ENCODE measurements at places on chromosomes 7 and 10.
A peak's percentile ranks its signal among the peaks of the same experiment; 100 is the strongest.

DNA sequence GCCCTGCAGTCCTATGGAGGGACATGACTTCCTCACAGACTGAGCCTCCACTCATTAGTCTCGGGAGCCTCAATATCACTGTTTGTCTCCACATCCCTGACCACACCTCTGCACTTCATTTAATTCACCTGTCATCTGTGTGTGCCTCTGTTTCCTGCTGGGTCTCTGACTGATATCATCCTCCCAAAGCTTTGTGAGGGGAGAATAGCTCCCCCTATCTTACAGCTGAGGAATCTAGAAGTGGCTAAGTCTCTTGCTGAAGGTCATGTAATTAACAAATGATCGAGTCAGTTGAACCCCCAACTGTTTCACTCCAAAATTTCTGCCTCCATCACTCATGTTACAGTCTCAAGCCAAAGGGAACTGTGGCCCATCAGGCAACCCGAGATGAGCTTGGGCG, 5.5 kb upstream of the CPXM2 start:
- DNase-seq: no peak

GRCh38 chr7:73832806-73833205, 2.0 kb downstream of the CLDN4 start:
- DNase-seq: no peak

- peak; percentile 5 for DNase-seq
Observed at GRCh38 chr10:60704471-60704870, 73.8 kb upstream of the CDK1 start.

DNA sequence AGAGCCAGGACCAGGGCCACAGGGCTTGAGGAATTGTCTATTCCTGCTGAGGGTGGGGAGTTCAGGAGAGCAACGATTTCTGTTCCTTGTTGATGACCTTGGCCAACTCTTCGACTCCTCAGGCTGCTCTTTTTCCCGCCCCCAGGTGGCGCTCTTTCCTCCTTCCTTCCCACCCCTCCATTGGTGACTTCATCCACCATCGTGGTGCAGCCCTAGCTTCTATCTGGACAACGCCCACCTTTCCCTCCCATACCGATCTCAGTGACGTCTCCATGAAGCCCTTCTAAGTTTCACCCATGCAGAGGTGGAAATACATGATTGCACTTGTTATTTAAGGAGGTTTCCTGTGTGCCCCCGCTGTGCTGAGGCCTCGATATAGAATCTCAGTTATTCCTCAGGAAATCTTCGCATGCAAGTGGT, 22.1 kb upstream of the CARD11 start:
- peak; percentile 33 for DNase-seq

GRCh38 chr7:2403718-2404648, 572 bp downstream of the CHST12 start:
- DNase-seq: no peak

GRCh38 chr10:80356989-80357850, 639 bp downstream of the DYDC2 start:
- DNase-seq: peak; percentile 25

DNA sequence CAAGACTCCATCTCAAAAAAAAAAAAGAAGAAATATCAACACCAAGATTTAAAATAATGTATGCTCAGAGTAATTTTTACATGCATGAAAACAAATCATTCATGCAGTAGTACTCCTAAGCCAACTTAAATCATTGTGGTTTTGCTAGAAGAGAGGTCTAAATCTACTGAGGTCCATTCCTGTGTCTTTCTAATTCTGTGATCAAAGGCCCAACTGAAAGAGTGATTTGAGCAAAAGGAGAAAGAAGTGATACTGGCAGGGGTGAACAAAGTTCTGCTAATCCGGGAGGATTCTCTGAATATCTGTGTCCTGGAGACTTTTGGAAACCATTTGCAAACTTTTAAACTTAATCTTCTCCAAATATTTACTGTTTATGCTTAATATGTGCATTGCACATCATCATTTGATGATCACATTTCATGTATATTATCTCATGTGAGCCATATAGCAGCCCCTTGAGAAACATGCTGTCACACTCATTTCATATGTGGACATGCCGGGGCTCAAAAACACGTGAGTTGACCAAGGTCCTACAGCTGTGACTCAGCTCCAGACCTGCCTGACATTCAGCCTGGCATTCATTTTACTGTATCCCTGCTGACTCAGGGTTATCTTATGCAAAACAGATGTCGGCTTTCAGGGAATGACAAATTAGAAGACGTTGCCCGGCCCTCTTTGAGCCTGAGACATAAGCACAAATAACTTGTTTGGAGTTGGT, 76.4 kb downstream of the FAM107B start:
- no peak for DNase-seq

GRCh38 chr10:129078346-129078745, 388.7 kb upstream of the MGMT start:
- DNase-seq: no peak

DNA sequence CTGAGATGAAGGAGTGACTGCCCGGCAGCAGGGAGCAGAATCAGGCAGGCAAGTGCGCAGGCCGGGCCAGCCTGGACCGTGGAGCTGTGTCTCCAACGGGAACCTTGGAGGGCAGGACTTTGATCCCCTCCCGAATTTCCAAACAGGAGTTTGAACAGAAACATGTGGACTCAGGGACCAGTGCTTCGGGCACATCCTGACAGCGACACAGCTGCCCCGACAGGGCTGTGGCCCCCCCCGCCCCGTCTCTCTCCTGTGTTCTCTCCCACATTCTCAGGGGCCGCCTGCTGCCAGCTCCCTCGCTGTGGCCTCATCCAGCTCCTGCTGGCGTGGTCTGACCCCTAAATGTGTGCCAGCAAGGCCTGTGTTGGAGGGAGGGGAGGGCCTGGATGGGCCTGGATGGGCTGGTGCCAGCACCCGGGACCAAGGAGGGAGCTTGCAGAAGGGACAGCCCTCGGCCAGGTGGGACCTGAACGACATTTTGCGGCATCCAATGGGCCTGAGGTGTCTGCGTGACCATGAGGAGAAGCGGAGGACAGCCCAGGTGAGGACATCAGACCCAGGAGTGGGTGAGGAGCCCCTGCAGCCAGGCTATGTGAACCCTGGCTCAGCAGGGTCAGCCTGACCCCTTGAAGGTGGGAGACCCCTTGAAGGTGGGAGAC, 222.9 kb downstream of the DNAJB6 start:
- no peak for DNase-seq

DNA sequence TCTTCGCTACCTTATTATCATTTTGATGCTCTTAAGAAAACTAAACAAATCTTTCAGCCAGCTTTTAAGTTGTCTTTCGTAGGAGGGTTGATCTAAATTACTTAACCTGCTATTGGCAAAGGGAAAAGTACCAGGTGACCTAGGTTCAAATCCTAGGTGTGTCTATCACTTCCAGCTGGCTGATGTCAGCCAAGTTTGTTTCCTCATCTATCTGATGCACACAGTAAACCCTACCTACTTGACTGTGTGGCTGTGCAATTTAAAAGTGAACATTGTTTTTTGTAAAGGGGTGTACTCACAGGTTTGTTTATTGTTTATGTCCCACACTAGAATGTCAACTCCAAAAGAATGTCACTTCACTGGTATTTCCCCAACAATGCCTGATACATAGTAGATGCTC, 21.9 kb upstream of the CAMK1D start:
- no peak for DNase-seq

DNA sequence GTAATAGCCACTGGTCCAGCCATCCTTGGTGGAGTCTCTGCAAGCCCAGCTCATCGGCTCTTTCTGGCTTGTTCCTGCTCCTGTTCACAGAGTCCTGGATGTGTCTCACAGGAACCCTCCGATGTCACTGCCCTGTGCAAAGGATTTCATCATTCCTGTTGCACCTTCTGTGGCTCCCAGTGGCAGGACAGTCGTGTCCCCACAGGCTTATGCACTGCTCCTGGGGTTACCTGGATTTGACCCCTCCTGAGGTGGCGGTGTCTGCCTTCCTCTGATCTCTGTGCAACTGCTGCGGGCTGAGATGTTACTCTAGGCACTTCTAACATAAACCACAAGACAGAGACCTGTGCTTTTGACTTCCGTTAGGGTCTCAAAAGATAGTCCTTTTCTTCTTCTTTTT, 30.6 kb downstream of the APBB1IP start:
- no peak for DNase-seq

GRCh38 chr10:2828741-2829140, 238.6 kb upstream of the PFKP start:
- DNase-seq: no peak

- no peak for DNase-seq
Observed at GRCh38 chr10:34133406-34133805, 681.7 kb downstream of the PARD3 start.

GRCh38 chr10:77441353-77442166, 196.0 kb downstream of the KCNMA1 start:
- DNase-seq: no peak

DNA sequence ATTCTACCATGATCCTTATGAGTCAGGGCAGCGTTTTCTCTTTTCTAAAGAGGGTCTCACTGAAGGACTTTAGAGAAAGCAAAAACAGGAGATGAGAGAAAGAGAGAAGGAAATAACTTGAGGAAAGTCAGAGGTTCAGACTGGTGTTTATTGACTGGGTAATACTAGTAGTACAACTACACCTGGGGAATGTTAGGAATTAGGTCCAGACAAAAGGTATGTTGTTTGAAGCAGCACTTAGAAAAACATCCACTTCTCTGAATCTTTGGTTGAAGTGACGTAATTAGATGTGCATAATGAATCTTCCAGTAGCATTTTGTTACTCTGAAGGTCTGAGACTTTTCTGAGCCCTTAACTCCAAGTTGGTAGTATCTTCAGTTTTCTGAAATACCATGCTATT, 380.3 kb upstream of the LRGUK start:
- DNase-seq: no peak

GRCh38 chr10:96856317-96856716, 24.2 kb downstream of the LCOR start:
- DNase-seq: no peak

- DNase-seq: no peak
Observed at GRCh38 chr7:2008936-2009540, 223.7 kb downstream of the MAD1L1 start.

DNA sequence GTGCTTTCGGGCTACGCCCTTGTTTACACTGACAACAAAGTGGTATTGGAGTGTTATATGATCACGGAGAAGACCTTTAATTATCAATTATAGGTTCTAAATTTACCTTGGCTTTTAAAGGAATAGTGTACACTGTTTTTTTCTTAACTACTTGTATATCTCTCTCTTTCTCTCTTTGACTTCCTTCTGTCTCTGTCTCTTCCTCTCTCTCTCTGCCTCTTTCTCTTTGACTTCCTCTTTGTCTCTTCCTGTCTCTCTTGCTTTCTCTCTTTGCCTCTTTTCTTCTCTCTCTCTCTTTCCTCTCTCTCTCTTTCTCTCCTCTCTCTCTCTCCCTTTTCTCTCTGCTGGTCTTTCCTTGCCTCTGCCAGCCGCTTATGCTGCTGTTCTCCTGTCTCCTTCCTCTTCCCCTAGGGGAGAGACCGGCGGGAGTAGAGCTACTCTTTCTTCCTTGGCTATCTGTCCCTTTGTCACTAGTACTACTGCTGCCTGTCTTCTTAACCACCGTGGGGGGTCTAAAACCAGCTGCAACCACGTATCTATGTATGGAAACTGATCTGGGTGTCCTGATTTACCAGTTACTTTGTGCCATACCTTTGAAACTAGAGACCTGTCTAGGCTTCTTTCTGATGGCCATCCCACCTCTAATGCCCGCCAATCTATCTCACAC, 36.9 kb upstream of the GSDME start:
- DNase-seq: no peak

- DNase-seq: no peak
Observed at GRCh38 chr10:51685768-51686167, 13.6 kb downstream of the CSTF2T start.

DNA sequence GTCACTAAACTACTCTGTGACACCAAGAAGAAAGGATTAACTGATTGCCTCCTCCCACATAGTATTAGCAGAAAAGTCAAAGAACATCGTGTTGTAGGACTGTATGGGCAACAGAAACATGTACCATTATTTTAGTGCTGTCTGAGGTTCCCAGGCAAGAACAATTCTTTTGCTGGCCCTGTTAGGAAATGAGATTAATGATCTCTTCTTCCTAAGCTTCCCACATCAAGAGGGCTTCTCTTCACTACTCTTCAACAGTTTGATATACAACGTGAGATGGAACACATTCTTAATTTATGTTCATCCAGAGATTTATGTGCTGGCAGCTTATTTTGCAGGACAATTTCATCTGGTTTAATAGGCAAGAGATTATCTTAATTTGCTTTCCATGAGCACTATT, 219.6 kb downstream of the DOCK4 start:
- no peak for DNase-seq

DNA sequence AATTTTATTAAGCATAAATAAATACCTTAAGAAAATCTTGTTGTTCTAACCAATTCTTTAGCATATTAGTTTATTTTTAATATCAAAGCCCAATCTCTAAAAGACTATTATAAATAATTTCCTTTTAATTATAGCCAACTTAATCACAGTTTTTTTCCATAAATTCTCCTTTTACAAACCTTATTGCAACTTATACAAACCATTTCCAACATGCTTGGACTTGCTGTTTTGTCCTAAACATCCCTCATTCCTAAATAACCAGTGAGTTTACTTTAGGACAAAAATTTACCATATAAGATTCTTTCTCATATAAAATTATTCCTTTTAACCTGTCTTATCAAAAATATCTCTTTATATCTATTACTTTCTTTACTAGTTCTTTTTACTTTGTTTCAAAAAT, 25.2 kb upstream of the LSM8 start:
- DNase-seq: no peak

GRCh38 chr10:8615118-8615517, 560.6 kb downstream of the GATA3 start:
- no peak for DNase-seq

DNA sequence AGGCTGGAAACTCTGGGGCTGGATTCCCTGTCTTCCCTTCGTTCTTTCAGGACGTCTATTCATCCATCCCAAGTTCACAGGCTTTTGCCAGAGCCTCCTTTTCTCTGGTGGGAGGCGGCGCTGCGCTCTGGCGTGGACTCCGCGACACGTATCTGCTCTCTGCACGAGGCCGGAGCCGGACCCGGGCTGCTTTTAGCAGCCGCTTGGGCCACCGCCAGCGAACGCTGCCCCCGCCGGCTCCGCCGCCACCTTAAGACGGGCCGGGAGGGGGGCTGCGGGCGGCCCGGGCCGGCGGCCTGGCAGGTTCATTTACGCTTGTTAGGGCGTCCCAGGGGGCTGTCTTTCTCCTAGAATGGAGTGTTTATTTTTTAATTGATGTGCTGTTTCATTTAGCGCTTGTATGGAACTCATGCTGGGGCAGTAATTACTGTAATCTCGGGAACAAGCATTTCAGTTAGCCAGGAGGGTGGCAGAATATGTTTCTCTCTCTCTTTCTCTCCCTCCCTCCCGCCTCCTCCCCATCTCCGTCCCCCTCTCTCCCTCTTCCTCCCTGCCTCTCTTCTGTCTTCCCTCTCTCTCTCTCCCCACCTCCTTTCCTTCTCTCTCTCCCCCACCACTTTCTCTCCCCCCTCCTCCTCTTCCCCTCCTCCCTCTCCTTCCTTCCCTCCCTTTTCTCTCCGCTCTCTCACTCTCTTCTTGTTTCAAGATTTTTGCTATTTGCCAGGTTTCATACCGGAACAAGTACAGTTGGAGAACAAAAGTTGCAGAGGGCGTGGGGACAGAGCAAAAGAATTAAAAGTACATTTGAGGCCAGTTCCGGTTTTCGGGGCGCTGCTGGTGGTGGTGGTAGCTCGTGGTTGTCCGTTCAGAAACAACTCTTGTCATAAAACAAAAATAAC, 1.3 kb upstream of the FZD8 start:
- DNase-seq: peak; percentile 73
